MM.1S (cell line): ENCODE measurements at places on chromosomes 4 and X.
A peak's percentile ranks its signal among the peaks of the same experiment; 100 is the strongest.

- H3K36me3 ChIP-seq = peaks cover 4% of the 10 kb centered on the region
- H3K4me1 ChIP-seq = no peaks in the 10 kb centered on the region
- no peak overlapping the region for H3K27ac ChIP-seq
- H3K27me3 ChIP-seq = no peaks in the 10 kb centered on the region
- DNase-seq = no peak
- H3K4me3 ChIP-seq = no peak overlapping the region
Measured at GRCh38 chrX:16842684-16843083, 27.5 kb downstream of the RBBP7 start.

- no peak overlapping the region for H3K4me3 ChIP-seq
- H3K27me3 ChIP-seq = no peaks in the 10 kb centered on the region
- H3K27ac ChIP-seq = no peak overlapping the region
- no peak for DNase-seq
- peaks cover 35% of the 10 kb centered on the region for H3K4me1 ChIP-seq
- no peaks in the 10 kb centered on the region for H3K36me3 ChIP-seq
Measured at GRCh38 chrX:37799936-37800335, 20.1 kb downstream of the CYBB start.

GRCh38 chrX:110966839-110967238 lies 129.2 kb upstream of the PAK3 start:
- H3K36me3 ChIP-seq = no peaks in the 10 kb centered on the region
- no peak overlapping the region for H3K27ac ChIP-seq
- no peaks in the 10 kb centered on the region for H3K4me1 ChIP-seq
- H3K27me3 ChIP-seq = no peaks in the 10 kb centered on the region
- no peak overlapping the region for H3K4me3 ChIP-seq

- H3K27ac ChIP-seq = no peak overlapping the region
- no peaks in the 10 kb centered on the region for H3K27me3 ChIP-seq
- H3K4me3 ChIP-seq = no peak overlapping the region
- no peak for DNase-seq
Measured at GRCh38 chr4:108272046-108272445, 103.3 kb upstream of the LEF1 start.

GRCh38 chrX:76029385-76029784 lies 143.5 kb upstream of the PBDC1 start:
- no peaks in the 10 kb centered on the region for H3K4me1 ChIP-seq
- no peak overlapping the region for H3K27ac ChIP-seq
- no peaks in the 10 kb centered on the region for H3K27me3 ChIP-seq
- no peak for DNase-seq
- no peaks in the 10 kb centered on the region for H3K36me3 ChIP-seq

DNA sequence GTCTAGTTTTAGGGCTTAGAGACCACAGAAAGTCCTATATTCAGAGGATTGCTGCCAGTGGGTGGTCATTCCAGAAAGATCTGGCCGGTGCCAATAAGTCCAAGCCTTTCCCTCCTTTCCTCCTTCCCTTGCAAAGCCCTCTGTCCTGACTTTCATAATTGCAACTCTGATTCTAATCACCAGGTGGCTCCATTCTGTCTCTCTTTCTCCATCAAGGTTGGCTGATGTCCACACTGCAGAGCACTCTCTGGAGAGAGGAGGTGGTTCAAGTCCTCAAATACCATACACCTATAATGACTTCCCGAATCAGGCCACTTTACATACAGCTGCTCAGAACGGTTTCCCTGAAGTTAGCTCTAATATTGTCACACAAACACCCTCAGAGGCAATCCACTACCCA lies 22.4 kb upstream of the ARMCX4 start:
- no peak overlapping the region for H3K27ac ChIP-seq
- peak; percentile 13 for DNase-seq
- no peaks in the 10 kb centered on the region for H3K4me1 ChIP-seq
- H3K36me3 ChIP-seq = no peaks in the 10 kb centered on the region
- no peaks in the 10 kb centered on the region for H3K27me3 ChIP-seq

GRCh38 chrX:104195489-104196084 lies 29.3 kb downstream of the FAM199X start:
- H3K4me3 ChIP-seq = no peak overlapping the region
- H3K36me3 ChIP-seq = no peaks in the 10 kb centered on the region
- H3K4me1 ChIP-seq = no peaks in the 10 kb centered on the region
- peak; percentile 54 for DNase-seq
- H3K27ac ChIP-seq = no peak overlapping the region

DNA sequence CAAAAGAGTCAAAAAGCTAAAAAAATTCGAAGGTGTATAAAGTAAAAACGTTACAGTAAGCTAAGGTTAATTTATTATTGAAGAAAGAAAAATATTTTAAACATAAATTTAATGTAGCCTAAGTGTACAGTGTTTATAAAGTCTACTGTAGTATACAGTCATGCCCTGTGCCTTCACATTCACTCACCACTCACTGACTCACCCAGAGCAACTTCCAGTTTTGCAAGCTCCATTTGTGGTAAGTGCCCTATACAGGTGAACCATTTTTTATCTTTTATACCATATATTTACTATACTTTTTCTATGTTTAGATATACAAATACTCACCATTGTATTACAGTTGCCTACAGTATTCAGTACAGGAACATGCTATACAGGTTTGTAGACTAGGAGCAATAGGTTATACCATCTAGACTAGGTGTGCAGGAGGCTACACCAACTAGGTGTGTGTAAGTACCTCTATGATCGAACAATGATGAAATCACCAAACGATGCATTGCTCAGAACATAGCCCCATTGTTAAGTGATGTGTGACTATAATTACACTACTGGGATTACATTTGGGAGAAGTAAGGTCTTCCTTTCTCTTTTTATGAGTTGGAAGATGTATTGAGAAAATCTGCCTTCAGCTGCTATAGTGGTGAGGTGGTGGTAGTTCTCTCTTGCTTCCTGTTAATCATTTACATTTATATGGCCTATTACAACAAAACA lies 27.2 kb downstream of the TMSB4X start:
- no peaks in the 10 kb centered on the region for H3K27me3 ChIP-seq
- H3K36me3 ChIP-seq = no peaks in the 10 kb centered on the region
- H3K4me1 ChIP-seq = peaks cover 57% of the 10 kb centered on the region

- H3K27ac ChIP-seq = no peak overlapping the region
- H3K4me3 ChIP-seq = no peak overlapping the region
- DNase-seq = no peak
- H3K27me3 ChIP-seq = no peaks in the 10 kb centered on the region
Measured at GRCh38 chr4:119697887-119698393, 69.3 kb upstream of the PDE5A start.

GRCh38 chr4:32775049-32775448 lies 2054.9 kb downstream of the PCDH7 start:
- H3K4me3 ChIP-seq = no peak overlapping the region
- H3K36me3 ChIP-seq = no peaks in the 10 kb centered on the region
- DNase-seq = no peak
- no peak overlapping the region for H3K27ac ChIP-seq

GRCh38 chr4:84492737-84493091 lies 6.4 kb downstream of the NKX6-1 start:
- no peak overlapping the region for H3K27ac ChIP-seq
- no peaks in the 10 kb centered on the region for H3K27me3 ChIP-seq
- no peak for DNase-seq
- no peak overlapping the region for H3K4me3 ChIP-seq
- no peaks in the 10 kb centered on the region for H3K4me1 ChIP-seq

- no peak overlapping the region for H3K4me3 ChIP-seq
- no peaks in the 10 kb centered on the region for H3K27me3 ChIP-seq
- no peak for DNase-seq
- no peaks in the 10 kb centered on the region for H3K36me3 ChIP-seq
Measured at GRCh38 chr4:159498446-159499115, 395.7 kb downstream of the RAPGEF2 start.

DNA sequence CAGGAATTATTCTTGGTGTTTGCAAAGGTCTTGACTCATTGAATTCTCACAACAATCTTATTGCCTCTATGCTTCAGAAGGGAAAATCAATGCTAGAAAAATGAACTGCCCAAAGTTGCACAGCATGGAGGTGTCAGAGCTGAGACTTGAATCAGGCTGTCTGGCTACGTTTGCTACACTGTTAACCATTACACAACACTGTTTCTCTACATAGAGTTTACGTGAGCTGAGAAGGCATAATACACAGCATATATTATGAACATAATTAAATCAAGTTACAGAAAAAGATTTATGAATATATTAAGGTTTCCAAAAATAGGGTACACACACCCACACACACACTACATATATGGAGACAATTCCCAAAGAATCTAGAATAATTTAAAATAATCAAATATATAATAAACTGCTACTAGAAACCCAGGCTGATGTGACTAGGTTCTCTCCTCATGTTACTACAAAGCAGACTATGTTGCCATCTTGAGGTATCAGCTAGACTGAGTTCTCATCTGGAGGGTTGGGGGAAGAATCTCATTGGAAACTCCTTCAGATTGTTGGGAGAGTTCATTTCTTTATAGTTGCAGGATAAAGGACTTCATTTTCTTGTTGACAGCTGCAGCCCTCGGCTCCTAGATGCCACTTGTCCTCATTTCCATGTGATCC lies 1270.5 kb downstream of the ARAP2 start:
- H3K4me3 ChIP-seq = no peak overlapping the region
- H3K4me1 ChIP-seq = no peaks in the 10 kb centered on the region
- no peak overlapping the region for H3K27ac ChIP-seq
- no peak for DNase-seq
- H3K27me3 ChIP-seq = no peaks in the 10 kb centered on the region

DNA sequence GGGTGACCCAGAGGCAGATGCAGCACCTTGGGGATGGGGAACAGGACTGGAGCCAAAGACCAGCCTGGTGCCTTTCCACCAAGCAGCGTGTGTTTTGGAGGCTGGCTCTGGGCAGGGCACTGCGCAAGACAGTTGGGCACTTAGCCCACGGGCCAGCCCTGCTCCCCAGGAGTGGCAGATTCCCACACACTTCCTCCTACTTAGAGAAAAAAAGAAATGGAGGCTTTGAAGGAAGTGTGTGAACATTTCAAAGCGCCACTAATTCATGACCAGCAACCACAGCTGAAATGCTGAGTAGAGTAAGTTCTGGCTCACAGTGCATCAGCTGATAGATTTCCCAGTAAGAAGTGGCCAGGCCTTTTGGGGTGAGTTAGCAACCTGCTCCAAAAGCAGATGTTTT lies 54.9 kb upstream of the LGI2 start:
- H3K4me3 ChIP-seq = no peak overlapping the region
- no peak overlapping the region for H3K27ac ChIP-seq
- H3K27me3 ChIP-seq = no peaks in the 10 kb centered on the region
- no peak for DNase-seq

- no peaks in the 10 kb centered on the region for H3K27me3 ChIP-seq
- no peaks in the 10 kb centered on the region for H3K4me1 ChIP-seq
- no peak within 1 kb of the TSS for H3K27ac ChIP-seq
Measured at GRCh38 chrX:75784680-75785491, at the start of gene MAGEE2. Gene MAGEE2, minus strand, starts transcription at chrX:75785254. Its CDS starts 203 bp downstream, at chrX:75785051.

DNA sequence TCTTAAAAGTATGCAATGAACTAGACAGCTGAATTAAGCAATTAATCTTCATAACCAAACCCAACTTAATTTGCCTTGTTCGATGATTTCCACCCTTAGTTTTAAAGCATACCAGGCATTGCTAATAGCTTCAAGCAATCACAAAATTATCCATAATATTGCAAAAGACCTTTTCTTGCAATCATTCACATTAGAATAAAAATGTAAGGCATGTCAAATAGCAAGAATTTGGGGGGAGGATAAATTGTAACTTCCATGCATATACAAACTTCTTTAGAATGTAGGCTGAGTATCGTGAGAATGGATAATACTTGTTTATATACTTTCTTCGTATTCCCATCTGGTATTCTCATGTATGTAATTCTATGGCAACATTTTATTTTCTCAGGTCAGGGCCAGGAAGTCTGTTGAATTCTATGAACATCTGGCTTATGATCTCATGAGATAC lies 28.7 kb upstream of the BMP2K start:
- no peak overlapping the region for H3K27ac ChIP-seq
- peaks cover 17% of the 10 kb centered on the region for H3K4me1 ChIP-seq
- no peaks in the 10 kb centered on the region for H3K36me3 ChIP-seq
- H3K4me3 ChIP-seq = no peak overlapping the region
- no peak for DNase-seq

DNA sequence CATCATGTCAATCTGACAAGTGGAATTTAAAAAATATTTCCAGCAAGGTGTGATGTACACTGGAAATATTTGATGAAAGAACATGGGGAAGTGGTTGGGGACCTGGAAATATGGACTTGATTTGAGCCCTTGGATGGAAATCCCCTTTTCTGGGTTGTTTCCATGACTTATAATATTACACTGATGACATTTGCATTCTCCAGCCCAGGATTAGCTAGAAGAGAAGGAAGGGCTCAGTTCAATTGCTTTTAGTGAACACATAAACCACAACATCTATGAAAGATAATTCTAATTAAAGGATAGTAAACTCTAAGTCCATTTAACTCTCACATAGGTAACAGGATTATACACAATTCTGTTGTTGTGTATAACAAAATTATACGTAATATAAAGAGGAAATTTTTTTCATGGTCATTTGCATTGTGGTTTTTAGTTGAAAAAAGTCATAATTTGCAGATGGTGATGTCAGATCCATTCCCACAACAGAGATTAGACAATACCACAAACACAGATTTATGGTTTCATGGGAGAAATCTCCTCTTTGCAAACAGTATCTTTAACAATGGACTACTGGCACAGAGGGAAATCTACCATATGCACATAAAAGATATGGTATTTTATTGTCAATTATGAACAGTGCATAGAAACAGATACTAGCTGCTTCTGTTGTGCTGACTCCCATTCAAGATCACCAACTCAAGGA lies 126.5 kb downstream of the DKK2 start:
- H3K4me1 ChIP-seq = no peaks in the 10 kb centered on the region
- H3K27ac ChIP-seq = no peak overlapping the region
- H3K4me3 ChIP-seq = no peak overlapping the region
- DNase-seq = no peak

GRCh38 chrX:143336261-143336660 lies 181.0 kb downstream of the SPANXN3 start:
- H3K27me3 ChIP-seq = no peaks in the 10 kb centered on the region
- H3K4me3 ChIP-seq = no peak overlapping the region
- H3K4me1 ChIP-seq = no peaks in the 10 kb centered on the region
- no peak overlapping the region for H3K27ac ChIP-seq
- no peaks in the 10 kb centered on the region for H3K36me3 ChIP-seq
- no peak for DNase-seq

GRCh38 chr4:145625677-145626622 lies 6.8 kb downstream of the MMAA start:
- DNase-seq = no peak
- H3K27me3 ChIP-seq = no peaks in the 10 kb centered on the region
- no peak overlapping the region for H3K27ac ChIP-seq
- H3K4me1 ChIP-seq = no peaks in the 10 kb centered on the region

GRCh38 chrX:154436983-154437752 lies at the start of gene GDI1:
Gene GDI1, plus strand, starts transcription at chrX:154437154. Its CDS starts 101 bp downstream, at chrX:154437255.
- H3K36me3 ChIP-seq = no peaks in the 10 kb centered on the region
- no peak within 1 kb of the TSS for H3K27ac ChIP-seq
- DNase-seq = peak; percentile 20
- 0 out of 2 replicates have a peak, but pooled peaks cover 7% of the 10 kb centered on the region for H3K4me1 ChIP-seq
- H3K4me3 ChIP-seq = peak within 1 kb of the TSS; percentile 73

GRCh38 chrX:109270580-109271484 lies 211.1 kb downstream of the GUCY2F start:
- peaks cover 43% of the 10 kb centered on the region for H3K4me1 ChIP-seq
- H3K27me3 ChIP-seq = peaks cover 11% of the 10 kb centered on the region; the same call in 1 of the 2 replicates
- H3K27ac ChIP-seq = peak overlapping the region; percentile 54; the same call in 1 of the 2 replicates
- H3K36me3 ChIP-seq = no peaks in the 10 kb centered on the region
- DNase-seq = peak; percentile 97
- H3K4me3 ChIP-seq = no peak overlapping the region
